ENCODE measurements at places on chromosomes 7 and 10.

DNA sequence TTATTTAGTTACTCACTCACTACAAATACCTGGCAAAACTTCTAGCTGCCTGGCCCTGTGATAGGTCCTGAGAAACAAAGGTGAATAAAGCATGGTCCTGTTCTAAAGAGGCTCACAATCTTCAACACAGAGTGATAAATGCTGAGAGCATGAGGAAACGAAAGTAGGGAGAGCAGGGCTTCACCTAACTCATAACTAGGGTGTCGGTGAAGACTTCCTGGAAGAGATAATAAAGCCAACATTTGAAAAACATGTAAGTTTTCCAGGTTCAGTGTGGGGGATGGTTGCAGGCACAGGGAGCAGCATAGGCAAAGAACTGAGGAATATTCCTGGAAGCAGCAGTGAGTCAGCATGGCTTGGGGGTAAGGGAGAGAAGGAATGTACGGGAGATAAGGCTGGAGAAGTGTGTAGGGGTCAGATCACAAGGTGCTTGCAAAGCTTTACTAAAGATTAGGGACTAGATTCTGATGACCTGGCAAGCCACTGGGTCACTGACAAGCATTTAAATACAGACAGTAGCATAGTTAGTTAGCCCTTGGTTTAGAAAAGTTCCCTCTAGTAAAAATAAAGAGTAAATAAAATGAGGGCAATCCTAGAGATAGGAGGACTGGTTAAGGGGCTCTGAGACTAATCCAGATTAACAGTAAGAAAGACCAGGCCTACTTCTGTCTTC lies 5.1 kb downstream of the KEL start:
- DNase-seq: peak; percentile 30

DNA sequence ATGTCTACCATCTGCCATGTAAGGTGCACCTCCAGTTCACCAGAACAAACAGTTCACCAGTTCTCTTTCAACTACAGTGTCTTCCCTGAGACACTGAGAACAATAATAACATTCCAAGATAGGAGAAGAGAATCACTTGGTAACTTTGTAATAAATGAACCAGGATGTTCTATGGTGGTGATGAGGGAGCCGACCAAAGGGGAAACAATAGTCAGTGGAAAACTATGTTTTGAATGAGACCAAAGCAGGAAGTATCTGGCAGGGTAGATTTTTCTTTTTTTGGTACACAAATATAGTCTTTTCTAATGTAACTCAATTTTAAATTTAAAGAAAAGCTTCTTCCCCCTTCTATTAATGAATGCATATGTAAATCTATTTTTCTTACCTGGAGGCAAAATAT lies 20.0 kb downstream of the HYAL4 start:
- DNase-seq: peak; percentile 48

DNA sequence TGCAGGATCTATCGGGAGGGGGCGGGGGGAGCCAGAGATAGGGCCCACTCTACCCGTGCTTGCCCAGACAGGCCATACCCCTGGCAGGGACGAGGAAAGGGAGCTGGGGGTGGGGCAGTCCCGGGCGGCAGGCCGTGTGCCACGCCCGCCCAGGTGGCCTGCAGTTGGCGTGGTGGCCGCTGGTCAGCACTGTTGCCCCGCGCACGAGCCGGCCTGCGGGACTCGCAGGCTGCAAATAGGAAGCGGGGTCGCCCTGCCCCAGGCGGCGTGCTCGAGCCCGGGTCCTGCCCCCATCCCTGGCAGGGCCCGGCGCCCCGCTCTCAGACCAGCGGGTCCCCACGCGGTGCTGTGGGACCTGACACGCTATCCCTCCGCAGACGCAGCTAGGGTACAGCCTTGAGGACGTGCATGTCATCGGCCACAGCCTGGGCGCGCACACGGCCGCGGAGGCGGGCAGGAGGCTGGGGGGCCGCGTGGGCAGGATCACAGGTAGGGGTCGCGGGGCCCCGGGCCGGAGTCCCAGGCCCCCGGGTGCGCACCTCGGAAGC lies 6.7 kb downstream of the PNLIPRP2 start:
- DNase-seq: no peak

DNA sequence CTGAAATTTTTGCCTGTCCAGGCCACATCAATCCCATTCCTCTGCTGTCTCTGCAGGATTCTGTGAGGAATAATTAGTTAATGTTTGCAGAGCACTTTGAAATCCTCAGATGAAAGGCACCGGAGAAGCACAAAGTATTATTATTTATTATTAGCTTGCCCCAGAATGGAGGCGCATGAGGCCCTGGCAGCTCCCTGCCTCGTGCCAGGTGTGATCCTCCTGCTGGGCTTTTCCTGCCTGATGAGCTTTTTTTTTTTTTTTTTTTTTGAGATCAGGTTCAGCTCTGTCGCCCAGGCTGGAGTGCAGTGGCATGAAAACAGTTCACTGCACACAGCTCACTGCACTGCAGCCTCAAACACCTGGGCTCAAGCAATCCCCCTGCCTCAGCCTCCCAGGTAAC lies 65.2 kb downstream of the TCF7L2 start:
- DNase-seq: no peak

GRCh38 chr10:72337039-72337629 lies 17.6 kb downstream of the DNAJB12 start:
- DNase-seq: peak; percentile 83

DNA sequence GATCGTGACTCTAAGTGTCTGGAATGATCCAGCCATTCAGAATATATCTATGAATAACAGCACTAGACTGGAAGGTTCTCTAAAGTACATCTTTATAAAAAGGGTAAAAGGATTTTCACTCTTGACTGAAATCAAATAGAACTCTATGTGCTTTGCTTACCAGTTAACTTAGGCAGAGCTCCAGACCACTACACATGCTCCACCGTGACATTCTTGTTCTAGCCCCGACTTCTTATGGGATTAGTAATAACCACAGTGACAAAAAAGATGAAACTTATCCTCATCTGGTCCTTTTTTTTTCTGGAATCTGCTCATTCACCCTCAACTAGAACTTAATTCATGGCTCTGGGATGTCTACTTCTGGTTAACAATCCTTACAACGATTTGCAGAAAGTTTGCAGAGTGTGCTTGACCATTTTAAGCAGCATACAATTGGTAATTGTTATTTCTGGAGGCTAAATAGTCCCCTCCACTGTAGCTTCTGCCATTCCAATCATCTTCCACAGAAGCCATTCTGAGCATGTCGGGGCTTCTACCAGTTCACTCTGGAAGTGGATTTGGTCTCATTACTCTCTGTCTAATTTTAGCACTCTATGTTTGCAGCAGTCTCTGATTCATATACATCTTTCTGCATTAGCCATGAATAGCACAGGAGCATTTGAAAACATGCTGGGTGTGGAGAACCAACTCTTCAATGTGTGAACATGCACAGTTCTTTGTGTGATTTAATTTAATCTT lies 163.7 kb upstream of the CDC14C start:
- no peak for DNase-seq

- no peak for DNase-seq
These were observed 61.2 kb downstream of the KLF6 start for GRCh38 chr10:3723766-3724165.

DNA sequence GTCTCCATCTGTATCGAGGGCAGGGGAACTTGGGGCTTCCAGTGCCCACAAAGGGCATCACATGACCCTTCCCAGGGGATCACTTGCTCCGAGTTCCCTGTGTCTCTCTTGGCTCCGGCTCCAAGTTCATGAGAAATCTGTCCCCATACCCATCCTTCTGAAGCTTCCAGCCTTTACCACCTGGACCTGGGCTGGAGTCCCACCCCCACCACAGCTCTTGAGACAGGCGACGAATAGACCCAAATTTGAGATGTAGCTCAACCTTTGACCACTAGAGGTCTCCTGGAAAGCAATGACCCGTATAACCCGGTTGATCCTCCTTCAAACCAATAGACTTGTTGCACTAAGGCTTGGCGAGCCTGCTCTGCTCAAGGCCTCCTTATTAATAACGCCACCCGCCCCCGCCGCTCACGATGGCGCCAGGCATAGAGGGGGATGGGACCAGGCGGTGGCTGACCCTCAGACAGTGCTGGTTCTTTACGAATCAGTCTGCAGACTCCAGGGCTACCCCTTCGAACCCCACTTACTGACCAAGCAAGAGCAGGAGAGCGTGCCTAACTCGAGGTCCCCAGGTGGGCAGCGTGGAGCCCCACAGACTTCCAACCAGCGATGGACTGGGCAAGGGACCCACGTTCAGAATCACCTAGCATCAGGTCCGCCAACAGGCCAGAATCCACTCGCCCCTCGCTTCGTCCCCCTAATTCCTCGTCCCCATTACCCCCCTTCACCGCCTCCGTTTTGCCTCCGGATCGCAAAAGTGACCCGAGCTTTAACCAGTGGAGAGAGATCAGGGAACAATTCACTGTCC lies 4.4 kb upstream of the ARID5B start:
- peak; percentile 85 for DNase-seq

DNA sequence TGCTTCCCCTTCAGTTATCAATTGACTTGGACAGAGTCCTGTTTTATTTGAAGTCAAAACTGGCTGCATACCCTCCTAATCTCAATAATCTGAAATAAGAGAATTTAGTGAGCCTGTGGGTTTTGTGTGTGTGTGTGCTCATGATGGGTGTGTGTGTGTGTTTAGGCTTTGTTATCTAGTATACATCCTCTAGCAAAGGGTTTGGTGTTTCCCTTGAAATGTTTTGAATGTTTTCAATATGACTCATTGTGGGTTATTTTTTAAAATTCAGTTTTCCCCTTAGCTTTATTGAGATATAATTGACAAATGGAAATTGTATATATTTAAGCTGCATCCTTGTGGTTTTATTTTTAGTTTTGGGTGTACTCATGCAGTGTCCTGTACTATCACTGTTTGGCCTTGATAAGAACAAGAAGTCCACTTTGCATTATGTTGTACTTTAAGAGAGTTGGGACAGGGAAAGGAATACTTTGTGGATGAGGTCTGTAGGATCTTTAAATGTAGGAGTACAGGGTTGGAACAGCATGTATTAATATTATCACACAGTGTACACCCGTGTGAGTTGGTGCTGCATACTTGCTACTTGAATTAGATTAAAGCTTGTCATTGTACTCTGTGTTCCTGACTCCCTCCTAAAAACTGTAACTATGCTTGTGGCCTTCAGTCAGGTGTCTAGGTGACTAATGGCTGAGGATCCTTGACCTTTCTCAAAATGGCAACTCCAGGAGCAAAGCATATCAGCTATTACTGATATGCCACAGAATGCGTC lies 58.3 kb downstream of the VCL start:
- DNase-seq: peak; percentile 85

- peak; percentile 31 for DNase-seq
These were observed 8.8 kb upstream of the SMKR1 start for GRCh38 chr7:129493555-129493954.

DNA sequence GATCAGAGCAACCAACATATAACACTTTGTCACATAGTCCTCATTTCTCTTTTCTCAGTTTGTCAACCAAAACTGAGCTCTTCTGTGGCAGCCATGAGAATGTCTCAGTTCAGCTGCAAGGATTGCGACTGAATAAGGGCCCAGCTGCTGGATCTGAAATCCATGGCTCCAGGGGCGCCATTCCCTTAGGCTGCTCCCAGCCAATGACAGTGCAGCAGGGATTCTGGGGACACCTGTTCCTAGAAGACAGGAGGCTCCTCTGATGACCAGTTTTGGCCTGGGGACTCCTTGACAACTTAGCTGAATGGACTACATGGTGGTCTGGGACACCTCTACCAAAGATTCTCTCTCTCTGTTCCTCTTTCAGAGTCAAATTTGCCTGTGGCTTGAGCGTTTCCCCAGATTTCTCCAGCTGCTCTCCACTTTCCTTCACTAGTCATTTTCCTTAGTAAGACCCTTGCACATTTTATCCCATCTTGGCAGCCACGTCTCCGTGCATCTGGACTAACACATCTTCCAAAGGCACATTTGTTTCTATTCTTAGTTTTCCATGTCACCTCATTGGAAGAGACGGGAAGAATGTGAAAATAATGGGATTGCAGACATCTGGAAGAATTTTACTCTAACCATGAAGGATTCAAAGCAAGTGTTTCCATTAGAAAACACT lies 28.1 kb upstream of the KIF5B start:
- no peak for DNase-seq

DNA sequence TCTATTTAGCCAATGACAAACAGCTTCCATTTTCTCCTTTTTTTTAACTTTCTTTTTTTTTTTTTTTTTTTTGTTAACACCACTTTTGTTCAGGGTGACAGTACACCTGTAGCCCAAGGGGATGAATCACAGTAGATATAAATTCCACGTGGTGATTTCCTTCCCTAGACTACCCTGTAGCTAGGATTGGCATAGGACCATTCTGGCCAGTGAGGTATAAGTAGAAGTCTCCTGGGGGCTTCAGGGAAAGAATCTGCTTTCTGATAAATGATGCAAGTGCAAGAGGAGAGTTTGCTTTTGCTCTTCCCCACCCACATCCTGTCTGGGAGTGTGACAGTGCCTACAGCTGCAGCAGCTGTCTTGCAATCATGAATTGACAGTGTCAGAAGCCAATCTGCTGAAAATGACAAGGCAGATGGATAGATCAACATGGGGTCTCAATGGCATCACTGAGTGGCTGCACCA lies 63.2 kb upstream of the TOMM7 start:
- no peak for DNase-seq

DNA sequence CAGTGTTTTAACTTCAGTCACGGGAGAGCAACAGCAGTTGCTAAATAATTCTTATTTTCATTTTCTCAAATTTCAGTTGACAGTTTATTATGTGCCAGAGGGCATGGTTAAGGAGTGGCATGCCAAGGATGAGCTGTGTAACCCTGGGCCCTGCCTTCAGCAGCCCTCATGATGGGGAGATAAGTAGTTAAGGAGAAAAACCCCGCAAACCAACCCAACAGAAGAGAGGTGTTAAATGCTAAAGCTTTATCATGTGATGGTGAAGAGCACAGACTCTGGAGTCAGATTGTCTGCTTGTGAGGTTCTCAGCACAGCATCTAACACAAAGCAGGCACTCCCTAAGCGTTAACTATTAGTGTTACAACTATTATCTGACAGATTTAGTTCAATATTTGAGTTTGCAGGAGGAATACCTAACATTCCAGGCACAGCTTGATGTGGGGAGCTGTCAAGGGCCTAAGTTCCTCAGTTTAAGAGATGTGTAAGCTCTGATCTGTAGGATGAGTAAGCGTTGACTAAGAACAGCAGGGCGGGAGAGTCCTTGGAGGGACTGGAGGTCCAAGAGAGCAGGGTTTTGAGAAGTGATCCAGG lies 29.6 kb downstream of the STAM start:
- DNase-seq: peak; percentile 78

GRCh38 chr7:67692425-67692824 lies 695.8 kb downstream of the TYW1 start:
- no peak for DNase-seq

- no peak for DNase-seq
These were observed 43.2 kb downstream of the CHST3 start for GRCh38 chr10:72007246-72007892.

DNA sequence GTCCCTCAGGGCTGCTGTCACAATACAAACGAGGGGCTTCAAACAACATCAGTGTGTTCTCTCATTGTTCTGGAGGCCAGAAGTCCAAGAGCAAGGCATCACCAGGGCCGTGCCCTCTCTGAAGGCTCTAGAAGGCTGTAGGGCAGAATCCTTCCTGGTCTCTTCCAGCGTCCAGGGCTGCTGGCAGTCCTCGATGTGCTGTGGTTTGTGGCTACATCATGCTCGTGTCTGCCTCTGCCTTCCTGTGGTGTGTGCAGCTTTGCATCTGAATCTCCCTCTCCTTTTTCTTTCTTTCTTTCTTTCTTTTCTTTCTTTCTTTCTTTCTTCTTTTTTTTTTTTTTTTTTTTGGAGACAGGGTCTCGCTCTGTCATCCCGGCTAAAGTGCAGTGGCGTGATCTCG lies 103.5 kb downstream of the INSYN2A start:
- no peak for DNase-seq

GRCh38 chr7:73338321-73338720 lies 10.4 kb downstream of the FKBP6 start:
- DNase-seq: peak; percentile 83

All from fibroblast of pulmonary artery (primary cell).